ENCODE measurements at places on chromosomes 3 and 15.
A peak's percentile ranks its signal among the peaks of the same experiment; 100 is the strongest.

DNA sequence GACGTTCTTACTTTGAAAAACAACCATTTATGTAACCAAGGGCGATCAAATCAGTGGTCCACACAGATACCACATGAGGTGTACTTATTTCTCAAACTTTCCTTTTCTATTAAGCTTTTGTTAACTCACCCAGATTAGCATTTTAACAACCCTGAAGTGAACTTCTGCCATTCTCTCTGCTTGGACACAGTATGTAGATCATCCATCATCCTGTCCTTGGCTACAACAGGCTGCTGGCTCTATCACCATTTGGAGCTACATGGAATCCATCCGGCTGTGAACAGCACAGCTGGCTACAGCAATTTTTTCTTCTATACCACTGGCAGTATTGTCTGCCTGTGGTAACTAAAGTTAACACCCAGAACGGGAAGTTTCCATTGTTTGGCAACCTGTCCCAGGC is 4.4 kb downstream of the SEMA6D start:
- DNase-seq: no peak

DNA sequence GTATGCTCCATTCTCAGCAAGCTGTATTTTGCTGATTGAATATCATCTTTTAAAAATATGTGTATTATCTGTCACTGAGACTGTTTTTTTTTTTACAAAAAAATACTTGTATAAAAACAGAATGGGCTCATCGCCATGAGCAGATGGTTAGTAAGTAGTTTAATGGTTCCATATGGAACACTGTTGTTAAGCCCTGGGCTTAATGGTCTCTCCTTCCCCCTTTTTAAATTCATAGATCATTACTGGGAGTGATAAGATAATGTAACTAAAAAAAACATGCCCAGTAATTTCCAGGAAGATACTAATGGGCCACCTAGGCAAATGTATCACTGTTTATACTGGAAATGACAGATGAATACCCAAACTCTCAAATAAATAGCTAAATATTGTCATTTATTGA is 95.3 kb upstream of the TPRG1 start:
- no peak for DNase-seq

- no peak for DNase-seq
These were observed 167.1 kb upstream of the WNT5A start for GRCh38 chr3:55654123-55654760.

DNA sequence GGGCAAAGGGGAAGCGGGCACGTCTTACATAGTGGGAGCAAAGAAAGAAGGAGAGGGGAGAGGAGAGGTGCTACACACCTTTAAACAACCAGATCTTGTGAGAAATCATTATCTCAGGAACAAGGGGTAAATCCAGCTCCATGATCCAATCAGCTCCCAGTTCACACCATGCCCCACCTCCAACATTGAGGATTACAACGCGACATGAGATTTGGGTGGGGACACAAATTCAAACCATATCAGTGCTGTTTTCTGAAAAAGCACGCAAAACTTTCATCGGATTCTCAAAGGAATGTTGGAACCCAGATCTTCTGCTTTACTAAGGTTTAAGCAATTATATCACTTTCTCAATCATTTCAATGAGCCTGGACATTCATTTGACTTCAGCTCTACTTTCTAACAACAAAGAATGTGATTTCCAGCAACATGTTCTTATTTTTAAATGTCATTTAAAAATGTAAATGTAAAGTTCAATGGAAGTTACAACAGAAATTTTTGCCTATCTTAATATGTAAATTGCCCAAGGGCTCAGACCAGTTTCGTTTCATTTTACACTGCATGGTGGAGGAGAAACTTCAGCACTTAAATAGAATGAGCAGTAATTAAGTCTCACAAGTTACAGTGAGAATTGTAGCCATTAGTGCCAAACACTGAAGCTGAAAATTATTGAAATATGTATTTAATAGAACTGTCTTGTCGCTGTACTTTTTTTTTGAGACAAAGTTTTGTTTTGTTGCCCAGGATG is 8.4 kb upstream of the CCDC54 start:
- DNase-seq: no peak

- no peak for DNase-seq
These were observed 428.8 kb upstream of the TPRG1 start for GRCh38 chr3:188742755-188743550.

- peak; percentile 92 for DNase-seq
These were observed 89.6 kb downstream of the GMPS start for GRCh38 chr3:155960060-155960459.

GRCh38 chr3:11288021-11288491 is 15.9 kb downstream of the ATG7 start:
- DNase-seq: peak; percentile 67

GRCh38 chr3:177281292-177282118 is 84.2 kb upstream of the TBL1XR1 start:
- DNase-seq: no peak

DNA sequence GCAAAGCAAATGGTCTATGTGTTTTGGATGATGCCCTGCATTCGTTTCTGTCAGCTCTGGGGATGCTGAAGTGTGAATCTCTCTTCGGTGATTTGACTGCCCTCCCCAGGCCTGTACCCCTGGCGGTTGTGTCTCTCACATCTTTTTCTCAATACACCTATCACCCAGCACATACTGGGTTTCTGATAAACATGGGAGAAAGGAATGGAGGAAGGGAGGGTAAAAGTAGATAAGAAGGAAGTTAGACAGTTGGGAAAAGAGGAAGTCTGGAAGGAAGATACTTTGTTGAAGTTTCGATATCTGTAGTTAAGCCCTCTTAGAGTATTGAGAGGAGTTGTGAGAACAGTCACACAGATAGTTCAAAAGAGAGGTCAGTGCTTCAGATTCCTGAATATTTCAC is 35.8 kb upstream of the LRTM1 start:
- DNase-seq: no peak

- DNase-seq: no peak
These were observed 140.6 kb downstream of the EEFSEC start for GRCh38 chr3:128293930-128294329.

- DNase-seq: no peak
These were observed 10.0 kb downstream of the UBAP1L start for GRCh38 chr15:65105038-65105437.

DNA sequence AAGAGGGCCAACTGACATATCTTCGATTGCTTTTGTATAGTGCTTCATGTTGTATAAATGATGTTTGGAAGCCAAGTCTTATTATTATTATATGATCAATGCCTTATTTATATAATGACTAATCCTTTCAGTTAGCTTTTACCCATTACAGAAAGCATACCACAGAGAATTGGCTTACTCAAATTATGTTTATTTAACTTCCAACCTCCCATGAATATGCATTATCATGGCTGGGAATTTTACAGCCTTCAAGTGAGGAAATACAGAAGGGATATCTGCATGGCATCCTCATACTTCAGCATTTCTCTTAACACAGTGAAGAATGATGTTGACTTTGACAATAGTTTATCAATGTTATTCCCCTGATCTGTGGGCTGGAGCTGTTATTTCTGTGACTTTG is 225.9 kb upstream of the GAP43 start:
- DNase-seq: peak; percentile 22

- DNase-seq: no peak
These were observed 10.2 kb downstream of the SHOX2 start for GRCh38 chr3:158095814-158096704.

DNA sequence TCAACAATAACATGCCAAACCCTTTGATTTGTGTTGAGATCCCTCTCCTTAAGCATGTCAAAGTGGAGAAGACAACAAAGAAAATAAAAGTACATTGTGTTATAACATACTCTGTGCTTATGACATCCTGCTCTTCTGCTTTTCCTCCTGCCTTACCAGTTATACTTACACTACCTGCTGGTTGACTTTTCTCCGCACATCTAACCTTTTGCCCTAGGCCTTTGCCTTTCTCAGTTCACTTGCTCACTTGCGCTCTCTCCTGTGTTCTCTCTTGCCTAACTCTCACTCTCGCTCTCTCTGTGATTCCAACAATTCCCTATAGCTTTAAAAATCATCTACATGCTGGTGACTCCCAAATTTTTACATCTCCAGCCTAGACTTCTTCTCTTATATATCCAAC is 5.7 kb downstream of the DNAH12 start:
- DNase-seq: no peak

DNA sequence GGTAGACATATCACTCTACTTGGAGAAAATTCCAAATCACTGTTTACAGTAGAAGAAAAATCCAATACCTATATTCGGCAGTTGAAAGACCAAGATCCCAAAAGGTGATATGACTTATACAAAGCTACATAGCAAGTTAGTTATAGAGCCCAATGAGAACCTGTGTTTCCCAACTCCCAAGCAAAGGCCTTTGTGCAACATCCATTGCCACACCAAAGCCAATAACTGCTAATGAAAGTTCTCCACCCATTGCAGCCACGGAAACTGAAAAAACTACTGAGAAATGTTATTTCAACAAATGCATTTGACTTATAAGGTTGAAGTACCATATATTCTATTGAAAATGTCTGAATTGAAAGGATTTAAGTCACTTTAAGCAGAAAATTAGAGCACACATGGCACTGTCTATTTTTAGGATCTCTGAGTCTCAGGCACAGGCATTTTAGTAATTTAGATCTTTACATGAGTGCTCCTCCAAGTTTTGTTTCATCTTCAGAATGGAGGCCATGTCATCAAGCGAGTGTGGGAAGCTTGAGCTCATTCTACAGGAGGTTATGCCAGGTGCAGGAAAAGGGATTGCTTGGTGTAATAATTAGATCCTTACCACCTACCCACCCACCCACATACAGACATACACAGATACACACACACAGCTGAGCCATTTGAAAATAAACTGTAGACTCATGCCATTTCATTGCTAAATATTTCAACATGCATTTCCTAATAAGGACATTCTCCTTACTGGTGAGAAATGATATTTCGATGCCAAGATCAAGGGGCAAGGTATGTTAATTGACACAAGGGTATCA is 19.7 kb upstream of the ANO10 start:
- no peak for DNase-seq

DNA sequence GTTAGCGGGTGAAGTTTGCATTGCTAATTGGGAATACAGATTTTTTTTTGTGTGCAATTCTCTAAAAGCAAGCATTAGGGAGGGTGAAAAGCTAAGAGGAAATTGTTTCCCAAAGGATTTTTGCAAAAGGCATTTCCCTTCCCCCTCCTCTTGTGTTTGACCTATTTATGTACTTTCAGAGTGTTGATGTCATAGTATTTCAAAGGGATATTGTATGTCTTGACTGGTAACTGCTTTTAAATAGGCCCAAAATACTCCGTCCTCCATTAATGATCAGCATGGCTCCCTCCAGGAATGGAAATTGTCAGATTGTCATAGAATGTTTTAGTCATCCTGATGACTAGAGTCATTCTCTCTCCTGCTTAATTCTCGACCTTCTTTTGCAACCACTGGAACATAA is 32.4 kb downstream of the TRIM71 start:
- no peak for DNase-seq

GRCh38 chr3:159340877-159341500 is 539.1 kb downstream of the MFSD1 start:
- no peak for DNase-seq
